Activated CD4-positive, alpha-beta T cell treated with anti-CD3 and anti-CD28 coated beads, Interleukin-2, amount 50 U/mL, for 4 hours (primary cell): ENCODE measurements at places on chromosomes 12 and 14.

GRCh38 chr14:55553791-55554190 lies 26.2 kb upstream of the KTN1 start:
- no peak for DNase-seq

GRCh38 chr14:54189748-54190354 lies 207.0 kb upstream of the CDKN3 start:
- DNase-seq = no peak

GRCh38 chr12:98244136-98244535 lies 271.3 kb upstream of the TMPO start:
- DNase-seq = no peak

DNA sequence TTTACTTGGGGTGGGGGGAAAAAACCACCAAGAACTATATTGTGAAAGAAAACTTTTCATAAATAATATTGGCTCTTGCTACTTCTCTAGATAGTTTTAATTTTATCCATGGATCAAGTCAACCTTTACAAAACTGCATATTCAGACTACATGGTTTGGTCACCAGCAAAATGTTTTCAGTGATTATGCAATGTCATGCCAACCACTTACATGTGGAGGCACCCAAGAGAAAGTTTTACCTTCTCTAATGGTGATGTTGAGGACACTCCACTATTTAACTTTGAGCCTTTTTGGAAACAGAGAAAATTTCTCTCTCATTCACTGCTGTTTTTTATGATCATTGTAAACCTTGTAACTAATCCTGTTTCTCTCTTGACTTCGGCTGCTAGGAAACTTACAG lies 21.6 kb downstream of the PLCZ1 start:
- no peak for DNase-seq

GRCh38 chr14:39681782-39682399 lies 249.7 kb upstream of the FBXO33 start:
- no peak for DNase-seq

- DNase-seq = no peak
These were observed 183.0 kb downstream of the PHETA1 start for GRCh38 chr12:111185889-111186227.

DNA sequence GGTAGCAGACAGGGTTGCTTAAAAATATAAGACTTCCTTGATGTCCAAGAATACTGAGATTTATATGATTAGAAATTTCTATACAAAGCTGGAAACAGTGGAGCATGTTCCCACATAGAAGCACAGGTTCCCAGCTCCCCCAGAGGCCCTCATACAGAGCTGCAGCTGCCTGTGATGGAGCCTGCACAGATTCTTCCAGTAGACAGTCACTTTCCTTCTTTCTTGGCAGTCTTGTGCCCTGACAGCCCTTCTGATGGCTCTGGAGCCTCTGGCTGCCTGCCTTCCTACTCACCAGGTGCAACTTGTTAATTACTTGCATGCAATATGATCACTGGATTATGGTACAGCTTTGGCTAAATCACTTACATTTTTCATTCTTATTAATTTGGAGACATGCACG lies 44.4 kb downstream of the BICD1 start:
- DNase-seq = no peak

DNA sequence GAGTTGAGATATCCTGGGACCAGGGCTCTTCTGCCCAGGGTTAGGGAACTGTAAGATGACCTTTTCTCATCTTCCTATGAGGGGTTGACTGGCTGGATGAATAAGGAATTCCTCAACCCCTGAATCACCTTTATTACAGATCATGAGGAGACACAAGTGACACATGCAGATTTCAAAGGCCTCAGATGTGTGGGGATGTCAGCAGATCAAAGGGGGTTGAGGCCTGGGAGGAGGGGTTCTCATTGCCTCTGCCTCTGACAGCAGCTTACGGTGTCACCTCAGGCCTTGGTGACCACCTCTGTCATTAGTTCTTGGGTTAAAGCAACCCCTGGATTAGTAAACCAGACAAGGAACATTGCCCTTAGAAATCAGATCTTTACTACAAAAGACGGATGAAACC lies 2.1 kb upstream of the KRT72 start:
- peak; percentile 28 for DNase-seq

DNA sequence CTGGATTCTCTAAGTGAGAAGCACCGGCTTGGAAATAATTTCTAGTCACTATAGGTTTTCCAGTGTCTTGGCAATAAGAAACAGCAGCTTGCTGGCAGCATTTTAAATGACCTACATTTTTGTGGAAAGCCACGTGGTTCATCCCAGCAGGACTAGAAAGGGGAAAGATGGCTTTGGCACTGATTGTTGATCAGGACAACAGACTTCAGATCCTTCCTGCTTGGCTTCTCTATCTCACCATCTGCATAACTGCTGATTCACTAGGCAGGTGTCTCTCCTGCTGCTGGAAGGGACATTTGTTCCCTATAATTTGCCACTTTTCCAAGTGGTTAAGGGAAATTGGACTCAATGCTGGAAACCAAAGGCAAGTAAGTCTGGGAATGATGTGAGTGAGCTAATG lies 131.0 kb downstream of the TTC8 start:
- DNase-seq = no peak

GRCh38 chr14:68682166-68683103 lies 110.4 kb downstream of the ZFP36L1 start:
- DNase-seq = peak; percentile 31

- DNase-seq = no peak
These were observed 33.9 kb downstream of the TMEM19 start for GRCh38 chr12:71719647-71720370.

- DNase-seq = no peak
These were observed 6.8 kb upstream of the PSMA6 start for GRCh38 chr14:35285168-35286002.

DNA sequence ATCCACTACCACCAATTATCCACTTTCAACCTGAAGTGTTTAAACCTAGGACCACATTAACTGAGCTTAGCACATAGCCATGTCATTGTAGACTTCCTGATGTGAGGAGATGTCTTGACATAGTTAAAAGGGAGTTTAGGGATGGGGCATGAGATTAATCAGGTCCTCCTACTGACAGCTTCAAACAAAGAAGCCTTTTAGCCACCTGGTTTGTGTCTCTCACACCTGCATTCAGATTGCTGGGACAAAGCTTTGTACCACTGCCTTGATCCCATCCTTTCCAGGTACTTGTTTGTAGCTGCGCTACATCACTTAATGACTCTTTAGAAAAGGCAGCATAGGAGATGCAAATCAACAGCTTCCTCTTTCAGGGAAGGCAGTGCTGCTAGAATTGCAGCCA lies 340.7 kb upstream of the DDHD1 start:
- no peak for DNase-seq

- no peak for DNase-seq
These were observed 112.9 kb downstream of the DAAM1 start for GRCh38 chr14:59301354-59301753.

- DNase-seq = no peak
These were observed 301.7 kb upstream of the SFSWAP start for GRCh38 chr12:131409211-131409610.

GRCh38 chr14:20294636-20295035 lies 11.1 kb downstream of the TTC5 start:
- no peak for DNase-seq

- no peak for DNase-seq
These were observed 3.9 kb downstream of the KDM2B start for GRCh38 chr12:121576851-121577391.

- DNase-seq = no peak
These were observed 127.5 kb downstream of the GPHN start for GRCh38 chr14:66635435-66635834.

- no peak for DNase-seq
These were observed 326.5 kb downstream of the NAV3 start for GRCh38 chr12:78157199-78157598.

GRCh38 chr12:105907982-105908381 lies 230.8 kb downstream of the NUAK1 start:
- DNase-seq = no peak

GRCh38 chr14:99263564-99264330 lies 8.2 kb downstream of the BCL11B start:
- DNase-seq = no peak

GRCh38 chr12:65126482-65126881 lies 5.4 kb upstream of the WIF1 start:
- no peak for DNase-seq

- DNase-seq = no peak
These were observed 832.9 kb downstream of the C12orf50 start for GRCh38 chr12:87196321-87196720.

DNA sequence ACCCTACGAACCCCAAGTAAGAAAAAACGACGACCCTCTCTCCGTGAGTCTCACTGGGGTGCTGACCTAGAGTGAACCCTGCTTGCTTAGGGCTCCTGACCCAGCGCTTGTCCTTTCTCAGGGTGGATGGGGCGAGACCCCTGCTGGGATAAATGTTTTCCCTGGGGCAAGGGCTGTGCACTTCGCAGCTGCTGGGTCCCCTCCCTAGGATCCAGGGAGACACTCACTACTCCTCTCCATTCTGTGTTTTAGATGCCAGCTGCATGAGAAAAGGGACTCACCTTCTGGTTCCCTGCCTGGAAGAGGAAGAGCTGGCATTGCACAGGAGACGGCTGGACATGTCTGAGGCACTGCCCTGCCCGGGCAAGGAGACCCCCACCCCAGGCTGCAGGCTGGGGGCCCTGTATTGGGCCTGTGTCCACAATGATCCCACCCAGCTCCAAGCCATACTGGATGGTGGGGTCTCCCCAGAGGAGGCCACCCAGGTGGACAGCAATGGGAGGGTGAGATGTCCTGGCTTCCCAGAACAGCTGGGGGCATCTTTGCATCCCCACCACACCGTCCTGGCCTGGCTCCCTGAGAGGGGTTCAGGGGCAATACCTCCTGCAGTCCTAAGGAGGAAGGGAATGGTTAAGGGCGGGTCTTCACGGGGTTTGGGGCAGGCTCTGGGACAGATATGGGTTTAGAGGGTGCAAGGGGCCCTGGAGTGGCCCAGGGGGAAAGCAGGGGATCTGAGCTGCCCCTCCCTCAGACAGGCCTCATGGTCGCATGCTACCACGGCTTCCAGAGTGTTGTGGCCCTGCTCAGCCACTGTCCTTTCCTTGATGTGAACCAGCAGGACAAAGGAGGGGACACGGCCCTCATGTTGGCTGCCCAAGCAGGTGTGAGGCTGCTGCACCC lies 663 bp downstream of the ANKRD33 start:
- DNase-seq = no peak

DNA sequence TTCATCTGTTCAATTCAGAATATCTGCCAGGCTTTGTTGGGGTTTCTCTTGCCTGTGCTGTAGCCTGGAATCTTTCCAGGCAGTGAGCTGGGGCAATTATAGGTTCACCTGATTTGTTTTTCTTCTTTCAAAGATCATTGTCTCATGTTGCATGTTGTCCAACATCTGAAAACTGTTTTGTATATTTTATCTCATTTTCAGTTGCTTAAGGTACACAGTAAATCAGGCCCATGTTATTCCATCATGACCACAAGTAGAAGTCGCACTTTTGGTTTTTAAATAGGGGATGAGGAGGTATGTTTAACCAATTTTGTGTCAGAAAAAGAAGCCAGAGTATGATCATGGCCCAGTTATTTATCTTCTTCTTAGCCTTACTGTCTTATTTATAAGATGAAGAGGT lies 24.9 kb upstream of the FUT8 start:
- DNase-seq = no peak

- no peak for DNase-seq
These were observed 87.2 kb downstream of the PAPLN start for GRCh38 chr14:73324533-73324932.

DNA sequence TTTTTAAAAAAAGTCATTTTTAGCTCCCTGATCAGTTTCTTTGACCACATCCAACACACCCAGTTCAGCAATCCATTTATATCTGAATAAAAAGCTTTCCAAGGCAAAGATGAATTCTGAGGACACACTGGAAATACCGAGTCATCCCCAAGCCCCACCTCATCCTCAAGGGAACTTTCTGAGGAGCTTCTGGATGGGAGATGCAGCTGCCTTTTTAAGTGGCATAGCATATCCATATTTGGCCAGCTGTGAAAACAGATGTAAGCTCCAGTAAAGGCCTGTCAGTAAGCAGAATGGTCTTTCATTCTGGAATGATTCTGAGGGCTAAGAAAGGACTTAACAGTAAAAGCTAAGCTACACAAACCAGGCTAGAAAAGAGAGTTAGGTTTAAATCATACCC lies 18.4 kb downstream of the ZFYVE1 start:
- no peak for DNase-seq

GRCh38 chr12:92121826-92122225 lies 23.8 kb downstream of the BTG1 start:
- no peak for DNase-seq

GRCh38 chr12:22625762-22626294 lies 857 bp downstream of the ETNK1 start:
- peak; percentile 4 for DNase-seq

DNA sequence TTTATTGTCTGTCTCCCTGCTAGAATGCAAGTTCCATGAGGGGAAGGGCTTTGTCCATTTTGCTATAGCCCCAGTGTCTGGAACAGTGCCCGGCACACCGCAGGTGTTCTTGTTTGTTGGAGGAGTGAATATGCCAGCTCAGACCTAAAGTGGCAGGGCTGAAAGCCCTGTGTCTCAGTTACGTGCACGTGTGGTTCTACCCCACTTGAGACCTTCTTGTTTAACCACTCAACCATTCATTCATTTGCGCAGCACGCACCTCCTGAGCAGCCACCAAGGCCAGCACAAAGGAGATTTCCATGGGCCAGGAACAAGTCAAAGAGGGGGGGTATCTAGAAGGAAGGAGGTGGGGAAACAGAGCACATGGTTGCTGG lies 338.0 kb upstream of the FKBP4 start:
- no peak for DNase-seq

DNA sequence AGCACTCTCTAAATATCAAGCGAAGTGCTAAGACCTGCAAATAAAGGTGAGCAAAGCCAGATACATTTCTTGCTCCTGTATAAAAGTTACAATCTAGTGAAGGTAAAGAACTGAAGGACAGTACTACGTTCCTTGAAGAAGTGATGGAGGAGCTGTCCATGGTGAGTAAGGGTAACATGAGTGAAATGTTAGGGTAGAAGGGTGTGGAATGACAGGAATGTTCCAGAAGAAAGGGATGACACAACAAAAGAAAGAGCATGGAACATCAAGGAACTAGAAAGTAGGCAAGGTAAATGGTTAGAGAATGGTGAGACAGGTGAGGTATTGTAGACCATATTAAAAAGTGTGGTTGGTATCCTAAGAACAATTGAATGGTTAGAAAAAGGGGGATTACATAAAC lies 272.4 kb downstream of the ACSS3 start:
- no peak for DNase-seq

DNA sequence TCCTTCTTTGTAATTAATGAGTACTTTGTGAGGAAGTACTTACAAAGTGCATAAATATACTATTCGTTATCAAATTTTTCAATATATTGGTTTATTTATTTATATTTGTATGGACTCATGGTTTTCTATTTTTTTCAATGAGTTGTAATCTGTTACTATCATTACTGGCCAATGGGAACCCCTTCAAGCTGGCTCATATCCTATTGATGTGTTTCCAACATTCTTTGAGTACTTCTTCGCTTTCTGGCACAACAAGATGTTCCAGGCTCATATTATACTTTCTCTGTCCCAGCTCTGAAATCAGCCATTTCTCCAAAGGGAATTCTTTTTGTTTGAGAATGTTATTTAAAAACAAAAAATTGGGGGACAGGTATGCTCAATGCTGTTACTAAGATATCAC lies 17.5 kb downstream of the YBX3 start:
- no peak for DNase-seq
